Stimulated activated CD4-positive, alpha-beta T cell treated with anti-CD3 and anti-CD28 coated beads, Interleukin-15, amount 100 ng/mL, for 1 hour (primary cell): ENCODE measurements at places on chromosomes 12 and 14.

GRCh38 chr12:129903092-129903945 lies 506 bp downstream of the TMEM132D start:
- DNase-seq, result no peak

DNA sequence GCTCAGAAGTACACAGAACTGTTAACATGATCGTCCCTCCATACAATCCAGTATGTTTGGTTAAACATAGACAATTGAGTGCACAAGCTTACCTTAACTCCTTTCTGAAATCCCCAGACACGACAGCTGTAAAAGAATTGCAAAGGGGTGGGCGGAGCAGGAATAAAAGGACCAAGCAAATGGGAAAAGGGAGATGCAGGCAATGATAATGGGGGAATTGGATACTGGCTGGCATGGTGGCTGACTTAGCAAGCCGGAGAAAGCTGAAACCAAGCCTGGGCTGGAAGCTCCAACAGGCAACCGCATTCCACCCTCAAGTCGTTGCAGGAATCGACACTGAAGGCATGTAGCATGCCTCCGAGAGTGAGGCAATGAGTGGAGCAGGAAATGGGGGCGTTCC lies 96.8 kb upstream of the TMEM132C start:
- DNase-seq, result no peak

GRCh38 chr12:2959192-2959504 lies at the start of gene TEAD4:
Gene TEAD4 (plus strand): TSS chr12:2959397.
- no peak for DNase-seq

GRCh38 chr12:110856542-110856941 lies 9.8 kb downstream of the CCDC63 start:
- DNase-seq, result no peak

DNA sequence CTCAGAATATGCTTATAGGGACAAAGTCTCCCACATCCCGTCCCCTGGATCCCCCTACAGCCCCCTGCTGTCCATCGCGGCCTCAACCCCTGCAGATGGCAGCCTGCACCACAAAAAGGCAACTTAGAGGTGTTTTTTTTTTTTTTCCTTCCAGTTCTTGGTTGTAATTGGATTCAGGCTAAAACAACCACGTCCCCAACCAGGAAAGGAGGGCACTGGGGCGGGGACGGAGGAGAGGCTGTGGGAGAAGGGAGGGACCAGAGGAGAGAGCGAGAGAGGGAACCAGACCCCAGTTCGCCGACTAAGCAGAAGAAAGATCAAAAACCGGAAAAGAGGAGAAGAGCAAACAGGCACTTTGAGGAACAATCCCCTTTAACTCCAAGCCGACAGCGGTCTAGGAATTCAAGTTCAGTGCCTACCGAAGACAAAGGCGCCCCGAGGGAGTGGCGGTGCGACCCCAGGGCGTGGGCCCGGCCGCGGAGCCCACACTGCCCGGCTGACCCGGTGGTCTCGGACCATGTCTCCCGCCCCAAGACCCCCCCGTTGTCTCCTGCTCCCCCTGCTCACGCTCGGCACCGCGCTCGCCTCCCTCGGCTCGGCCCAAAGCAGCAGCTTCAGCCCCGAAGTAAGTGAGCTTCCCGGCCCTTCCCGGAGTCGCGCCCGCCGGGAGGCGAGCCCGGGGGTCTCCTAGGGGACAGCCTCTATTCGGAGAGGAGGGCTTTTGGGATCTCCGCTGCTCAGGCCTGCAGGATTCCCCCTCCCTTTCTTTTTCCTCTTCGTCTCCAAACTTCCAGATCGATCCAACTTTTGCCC lies at the start of gene MMP14:
Gene MMP14, plus strand, starts transcription at position 285 of the 813 bp plus-strand sequence. Its CDS starts 233 bp downstream, at position 518.
- no peak for DNase-seq

- no peak for DNase-seq
Observed at GRCh38 chr14:98941481-98941880, 330.5 kb downstream of the BCL11B start.

DNA sequence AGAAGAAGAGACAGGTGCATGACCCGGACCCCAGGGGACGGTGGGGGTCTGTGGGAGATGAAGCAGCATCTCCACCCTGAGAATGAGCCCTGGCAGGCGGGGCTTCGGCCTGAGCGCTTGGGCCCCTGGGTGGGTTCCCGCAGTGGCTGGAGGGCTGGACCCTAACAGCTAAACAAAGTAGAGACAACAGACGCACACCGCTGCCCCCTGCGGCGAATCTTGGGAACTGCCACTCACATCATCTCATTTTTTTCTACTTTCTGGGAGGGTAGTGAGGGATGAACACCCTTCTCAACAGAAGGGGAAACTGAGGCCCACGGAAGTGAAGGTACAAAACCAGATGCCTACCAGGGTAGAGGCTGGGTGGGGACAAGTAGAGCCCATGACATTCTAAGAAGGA lies 104.7 kb downstream of the RFLNA start:
- DNase-seq, result no peak

DNA sequence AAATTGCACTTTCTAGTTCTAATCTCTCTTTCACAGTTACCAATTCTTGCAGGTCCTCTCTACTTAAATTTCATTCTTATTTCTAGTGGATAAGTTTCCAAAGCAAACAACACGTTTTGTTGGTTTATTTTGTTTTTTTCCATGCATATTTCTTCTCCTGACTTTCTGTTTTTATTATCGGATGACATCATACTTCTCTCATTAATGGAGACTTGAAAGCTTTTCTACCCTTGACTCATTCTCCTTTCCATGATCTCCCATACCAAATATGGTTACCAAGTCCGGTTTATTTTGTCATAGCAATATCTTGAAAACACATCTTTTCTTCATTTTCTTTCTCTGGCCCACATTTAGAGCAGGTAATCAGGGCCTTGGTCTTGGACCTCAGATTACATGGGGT lies 796.5 kb downstream of the GALC start:
- no peak for DNase-seq

DNA sequence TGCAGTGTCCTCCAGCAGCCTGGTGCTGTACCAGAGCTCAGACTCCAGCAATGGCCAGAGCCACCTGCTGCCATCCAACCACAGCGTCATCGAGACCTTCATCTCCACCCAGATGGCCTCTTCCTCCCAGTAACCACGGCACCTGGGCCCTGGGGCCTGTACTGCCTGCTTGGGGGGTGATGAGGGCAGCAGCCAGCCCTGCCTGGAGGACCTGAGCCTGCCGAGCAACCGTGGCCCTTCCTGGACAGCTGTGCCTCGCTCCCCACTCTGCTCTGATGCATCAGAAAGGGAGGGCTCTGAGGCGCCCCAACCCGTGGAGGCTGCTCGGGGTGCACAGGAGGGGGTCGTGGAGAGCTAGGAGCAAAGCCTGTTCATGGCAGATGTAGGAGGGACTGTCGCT lies 15.2 kb downstream of the C12orf43 start:
- DNase-seq, result no peak

- no peak for DNase-seq
Observed at GRCh38 chr12:122996188-122996601, 15.7 kb downstream of the ARL6IP4 start.
